Mucosa of gallbladder (tissue), 1 donor: ENCODE measurements at places on chromosomes 6 and 20.
A peak's percentile ranks its signal among the peaks of the same experiment; 100 is the strongest.

DNA sequence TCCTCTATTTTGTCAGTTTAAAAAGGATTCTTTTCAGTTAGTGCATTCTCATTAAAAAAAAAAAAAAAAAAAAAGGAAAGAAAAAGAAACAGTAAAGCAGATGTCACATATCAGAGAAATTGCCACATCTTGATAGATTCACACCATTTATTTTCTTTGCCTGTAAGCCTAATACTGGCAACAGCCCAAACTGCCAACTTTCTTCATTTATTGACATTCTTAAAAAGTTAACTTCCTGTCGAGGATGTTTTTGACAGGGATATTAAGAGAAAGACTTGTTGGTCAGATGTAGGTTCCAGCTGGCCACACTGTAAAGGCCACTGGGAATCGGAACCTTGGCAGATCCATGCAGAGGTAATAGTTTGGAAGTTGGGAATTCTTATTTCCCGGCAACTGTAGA lies 332.6 kb downstream of the NRN1 start:
- DNase-seq = no peak

DNA sequence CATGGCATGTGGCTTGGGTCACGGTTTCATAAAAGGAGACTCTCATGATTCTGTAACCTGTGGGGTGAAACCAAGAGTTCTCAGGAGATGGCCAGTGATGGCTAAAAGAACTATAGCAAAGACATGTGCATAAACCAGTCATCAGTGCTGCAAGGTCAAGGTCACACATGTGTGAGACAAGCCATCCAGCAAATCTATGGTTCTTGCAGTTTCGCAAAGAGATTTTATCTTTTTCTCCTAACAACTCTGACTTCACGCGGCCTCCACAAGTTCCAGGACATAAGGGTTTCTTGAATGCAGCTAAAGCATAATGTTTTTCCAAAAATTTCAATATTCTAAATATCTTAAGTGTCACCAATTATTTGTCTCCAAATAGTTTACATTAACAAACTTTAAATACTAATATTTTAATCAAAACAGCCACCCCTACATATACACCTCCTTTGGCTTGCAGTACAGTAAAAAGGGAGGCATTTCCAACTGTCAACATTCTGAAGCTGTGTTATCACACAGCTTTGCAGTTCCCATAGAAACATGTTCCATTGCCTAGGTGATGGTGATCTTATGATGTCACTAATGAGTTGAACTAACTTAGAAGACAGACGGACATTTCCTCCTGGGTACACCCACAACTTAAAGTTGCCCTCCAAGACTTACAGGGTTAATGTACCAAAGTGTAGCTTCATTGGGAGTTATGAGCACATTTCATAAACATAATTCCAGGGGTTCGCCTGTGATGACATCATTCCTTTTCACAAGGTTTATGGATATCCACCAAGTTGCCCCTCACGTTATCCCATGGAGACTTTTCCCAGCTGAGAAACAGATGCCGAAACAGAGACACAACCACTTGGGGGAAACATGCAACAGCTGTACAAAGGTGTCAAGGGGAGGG lies 250.9 kb upstream of the PDE10A start:
- DNase-seq = no peak

GRCh38 chr20:51492167-51493092 lies 50.1 kb downstream of the NFATC2 start:
- DNase-seq = peak; percentile 31

DNA sequence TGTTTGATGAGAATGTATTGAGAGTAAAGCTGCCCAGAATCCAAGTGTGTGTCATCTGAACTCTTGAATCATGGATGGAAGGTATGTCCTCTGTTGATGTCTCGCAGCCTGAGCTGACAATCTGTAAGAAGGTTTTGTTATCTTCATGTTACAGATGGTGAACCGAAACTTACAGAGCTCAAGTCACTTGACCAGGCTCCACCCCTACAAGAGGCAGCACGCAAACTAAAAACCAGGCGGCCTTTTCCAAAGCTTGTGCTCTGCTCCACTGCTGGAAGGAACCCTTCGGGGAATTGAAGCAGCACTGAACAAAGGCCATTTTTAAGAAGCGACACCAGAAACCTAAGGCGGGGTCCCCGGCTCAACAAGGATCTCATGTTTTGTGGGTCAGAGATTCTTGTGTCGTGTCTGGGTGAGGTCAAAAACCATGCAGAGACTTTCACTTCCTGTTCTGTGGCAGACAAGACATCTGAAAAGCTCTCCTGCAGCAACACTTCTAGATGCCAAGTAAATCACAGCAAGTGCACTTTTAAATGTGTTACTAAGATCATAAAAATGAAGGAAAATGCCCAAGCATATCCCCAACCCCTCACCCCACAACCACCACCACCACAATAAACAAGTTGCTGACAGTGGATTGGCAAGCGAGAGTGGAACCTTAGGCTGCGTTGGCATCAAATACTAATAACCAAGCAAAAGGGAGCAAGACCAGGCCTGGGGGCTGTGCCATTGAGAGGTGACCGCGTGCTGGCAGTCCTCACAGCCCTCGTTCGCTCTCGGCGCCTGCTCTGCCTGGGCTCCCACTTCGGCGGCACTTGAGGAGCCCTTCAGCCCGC lies 27.3 kb downstream of the NQO2 start:
- no peak for DNase-seq

DNA sequence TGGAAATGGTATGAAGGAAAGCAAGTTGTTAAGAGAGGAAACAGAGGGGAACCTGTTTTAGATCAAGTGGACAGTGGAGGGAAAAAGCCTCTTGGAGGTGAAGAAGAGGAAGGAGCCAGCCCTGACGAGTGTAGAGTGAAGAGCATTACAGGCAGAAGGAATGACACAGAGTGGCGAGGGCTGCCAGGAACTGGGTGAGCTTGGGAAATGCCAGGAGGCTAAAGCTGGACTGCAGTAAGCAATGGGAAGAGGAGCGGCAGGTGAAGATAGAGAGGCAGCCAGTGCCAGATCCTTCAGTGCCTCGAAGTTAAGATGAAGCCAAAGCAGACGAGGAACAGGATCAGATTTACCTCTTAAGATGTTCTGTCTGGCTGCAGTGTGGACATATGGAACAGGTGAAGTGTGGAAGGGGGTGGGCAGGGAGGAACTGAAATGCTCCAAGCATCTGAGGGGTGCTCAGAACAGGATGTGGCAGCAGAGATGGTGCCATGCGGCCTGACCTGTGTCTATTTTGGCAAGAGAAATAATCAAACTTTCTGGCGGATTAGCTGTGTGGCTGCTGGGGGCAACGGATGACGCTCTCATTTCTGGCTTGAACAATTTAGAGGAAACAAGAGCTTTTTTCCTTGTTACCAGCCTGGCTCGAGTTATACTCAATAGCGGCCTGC lies 748.4 kb downstream of the PTPRT start:
- DNase-seq = no peak

GRCh38 chr6:33202799-33203198 lies 1.7 kb upstream of the HSD17B8 start:
- DNase-seq = no peak

DNA sequence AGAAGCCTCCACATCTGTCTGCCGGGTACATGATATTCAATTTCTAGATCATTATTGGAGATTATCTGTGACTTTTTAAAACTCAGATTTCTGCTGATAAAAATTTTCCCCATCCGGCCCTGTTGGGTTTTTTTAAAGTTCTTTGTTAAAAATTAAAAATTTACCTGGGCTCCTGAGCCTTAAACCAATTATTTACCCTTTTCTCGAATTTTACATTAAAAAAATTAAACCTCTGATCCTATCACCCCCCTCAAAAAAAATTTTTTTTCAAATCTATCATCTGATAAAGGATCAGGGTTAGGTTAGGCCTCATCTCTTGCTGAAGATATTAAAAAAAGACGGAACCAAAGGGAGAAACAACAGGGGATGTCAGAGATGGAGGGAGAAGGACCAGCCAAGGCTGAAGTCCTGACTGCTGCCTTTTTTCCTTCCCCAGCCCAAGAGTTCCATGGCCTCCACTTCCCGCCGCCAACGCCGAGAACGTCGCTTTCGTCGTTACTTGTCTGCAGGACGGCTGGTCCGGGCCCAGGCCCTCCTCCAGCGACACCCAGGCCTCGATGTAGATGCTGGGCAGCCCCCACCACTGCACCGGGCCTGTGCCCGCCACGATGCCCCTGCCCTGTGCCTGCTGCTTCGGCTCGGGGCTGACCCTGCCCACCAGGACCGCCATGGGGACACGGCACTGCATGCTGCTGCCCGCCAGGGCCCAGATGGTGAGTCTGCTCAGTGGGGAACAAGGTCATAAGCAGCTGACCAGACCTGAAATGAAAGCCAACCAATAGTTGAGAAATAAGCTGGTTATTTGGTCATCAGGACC lies 527 bp downstream of the NFKBIL1 start:
- DNase-seq = no peak

- no peak for DNase-seq
Observed at GRCh38 chr6:85669735-85670194, 27.1 kb upstream of the SYNCRIP start.

DNA sequence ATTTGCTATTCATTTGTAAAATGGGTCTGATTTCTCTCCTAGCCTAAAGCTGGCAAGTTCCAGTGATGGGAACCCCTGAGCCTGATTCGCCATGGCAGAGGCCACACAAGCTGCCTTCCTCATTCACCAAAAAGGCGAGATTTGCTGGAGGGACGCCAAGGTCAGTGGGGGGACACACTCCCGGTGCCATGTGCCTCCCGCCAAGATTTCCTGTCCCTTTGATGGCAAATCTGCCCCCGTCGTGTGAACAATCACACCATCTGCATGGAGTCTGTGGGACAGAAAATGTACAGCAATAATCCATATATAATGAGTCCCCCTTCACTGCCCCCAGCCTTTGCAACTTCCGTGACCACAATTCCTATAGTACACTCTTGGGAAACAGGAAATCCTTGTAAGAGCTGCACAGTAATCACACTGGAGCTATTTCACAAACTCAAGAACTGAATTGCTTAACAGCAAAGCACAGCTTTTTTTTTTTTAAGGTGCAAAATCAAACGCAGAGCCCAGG lies 15.7 kb upstream of the IGF2R start:
- no peak for DNase-seq

DNA sequence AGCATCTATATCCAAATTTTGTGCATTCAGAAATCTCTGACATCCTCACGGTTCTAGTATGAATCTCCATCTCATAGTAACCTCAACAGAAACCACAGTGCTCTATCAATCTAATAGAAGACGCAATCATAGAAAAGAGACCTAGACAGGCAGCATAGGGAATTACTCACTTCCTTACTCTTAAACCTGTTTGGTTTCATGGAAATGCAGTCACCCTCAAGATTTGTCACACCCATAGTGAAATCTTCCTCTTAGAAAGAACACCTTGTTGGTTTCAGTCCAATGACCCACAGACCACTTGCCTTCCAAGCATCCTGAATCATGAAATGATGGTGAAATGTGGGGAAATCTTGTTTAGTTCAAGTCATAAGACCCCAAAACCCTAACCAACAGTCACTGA lies 166.1 kb upstream of the PRDM1 start:
- DNase-seq = no peak

DNA sequence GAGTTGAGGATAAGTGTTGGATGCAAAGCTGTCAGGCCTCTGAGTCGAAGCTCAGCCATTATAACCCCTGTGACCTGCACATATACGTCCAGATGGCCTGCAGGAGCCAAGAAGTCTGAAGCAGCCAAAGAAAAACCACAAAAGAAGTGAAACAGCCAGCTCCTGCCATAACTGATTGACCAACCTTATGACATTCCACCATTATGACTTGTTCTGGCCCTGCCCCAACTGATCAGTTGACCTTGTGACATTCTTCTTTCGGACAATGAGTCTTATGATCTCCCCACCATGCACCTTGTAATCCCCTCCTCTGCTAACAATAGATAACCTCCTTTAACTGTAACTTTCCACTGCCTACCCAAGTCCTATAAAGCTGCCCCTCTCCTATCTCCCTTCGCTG lies 133.7 kb upstream of the AGPAT4 start:
- DNase-seq = no peak

DNA sequence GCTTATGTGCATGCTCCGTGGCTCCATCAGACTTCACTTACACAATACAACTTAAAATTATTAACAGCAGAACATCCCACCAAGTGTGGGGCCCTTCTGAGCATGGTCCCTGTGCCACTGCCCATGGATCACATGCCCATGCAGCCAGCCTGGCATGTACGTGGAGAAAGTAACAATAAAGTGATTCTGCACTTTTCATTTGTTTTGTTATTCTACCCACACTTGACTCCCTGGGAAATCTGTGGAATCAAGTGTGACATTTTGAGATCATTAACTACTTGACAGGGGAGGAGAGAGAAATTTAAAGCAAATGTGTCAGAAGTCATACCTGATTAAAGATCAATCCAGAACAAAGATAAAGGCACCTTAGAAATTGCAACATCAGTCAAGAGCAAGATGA lies 112.0 kb downstream of the ISM1 start:
- no peak for DNase-seq

DNA sequence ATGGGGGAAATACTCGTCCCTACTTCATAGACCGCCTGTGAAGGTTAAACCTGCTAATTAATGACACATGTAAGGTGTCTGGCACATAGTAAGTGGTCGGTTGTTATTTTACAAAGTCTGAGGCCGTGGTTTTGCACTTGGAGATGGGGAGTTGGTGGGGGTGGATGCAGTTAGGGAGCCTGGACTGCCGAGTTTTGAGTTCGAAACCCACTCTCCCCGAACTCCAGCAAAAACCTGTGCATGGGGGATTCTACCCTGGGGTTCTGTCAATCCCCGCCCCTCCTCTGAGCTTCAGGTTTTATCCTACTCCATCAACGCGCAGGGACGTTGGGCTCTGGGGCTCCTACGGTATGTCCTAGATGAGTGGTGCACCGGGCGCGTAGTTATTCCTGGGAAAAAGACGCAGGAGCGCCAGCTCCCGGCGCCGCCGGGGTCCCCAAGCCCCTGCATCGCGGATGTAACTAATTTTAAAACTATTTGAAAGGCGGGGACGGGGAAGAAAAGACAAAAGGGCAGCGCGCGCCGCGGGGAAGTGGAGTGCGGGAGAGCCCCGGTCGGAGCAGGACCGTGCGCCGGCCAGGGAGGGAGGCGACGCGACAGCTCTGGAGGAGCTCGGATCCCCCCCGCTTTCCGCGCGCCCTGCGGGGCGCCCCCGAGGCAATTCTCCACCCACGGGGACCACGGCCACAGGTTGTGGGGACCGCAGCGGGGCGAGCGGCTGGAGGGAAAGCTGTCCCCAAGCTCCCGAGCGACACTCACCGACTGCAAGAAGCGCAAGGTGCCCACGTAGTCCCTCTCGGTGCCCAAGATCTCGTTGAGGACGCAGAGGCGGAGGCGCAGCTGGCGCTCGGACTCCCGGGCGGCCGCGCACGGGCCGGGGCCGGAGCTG lies 672 bp downstream of the PREX1 start:
- no peak for DNase-seq

- DNase-seq = no peak
Observed at GRCh38 chr6:98842342-98843180, 8.2 kb downstream of the POU3F2 start.

- no peak for DNase-seq
Observed at GRCh38 chr6:48078120-48078519, 32.9 kb downstream of the PTCHD4 start.

GRCh38 chr6:144877118-144877517 lies 592.0 kb downstream of the UTRN start:
- DNase-seq = no peak

DNA sequence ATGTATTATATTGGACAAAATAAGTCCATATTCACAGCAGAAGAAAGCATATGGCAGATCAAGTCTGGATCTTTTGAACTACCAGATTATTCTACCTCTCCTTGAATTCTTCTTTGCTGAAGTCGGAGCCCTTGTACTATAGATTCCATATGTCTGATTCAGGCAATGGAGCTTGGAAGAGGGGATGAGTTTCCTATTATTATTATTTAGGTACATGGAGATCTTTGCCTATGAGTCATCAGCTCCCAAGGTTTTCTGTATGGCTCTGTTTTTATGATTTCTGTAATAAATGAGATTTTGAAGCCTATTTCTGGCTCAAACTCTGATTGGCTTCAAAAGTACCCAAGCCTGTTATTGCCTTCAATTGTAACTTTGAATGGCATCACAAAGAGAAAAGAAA lies 72.0 kb downstream of the OPRM1 start:
- DNase-seq = no peak
